ENCODE measurements at places on chromosomes 11 and 22.

GRCh38 chr11:16012125-16012751 lies 344.1 kb downstream of the SOX6 start:
- no peak for DNase-seq

DNA sequence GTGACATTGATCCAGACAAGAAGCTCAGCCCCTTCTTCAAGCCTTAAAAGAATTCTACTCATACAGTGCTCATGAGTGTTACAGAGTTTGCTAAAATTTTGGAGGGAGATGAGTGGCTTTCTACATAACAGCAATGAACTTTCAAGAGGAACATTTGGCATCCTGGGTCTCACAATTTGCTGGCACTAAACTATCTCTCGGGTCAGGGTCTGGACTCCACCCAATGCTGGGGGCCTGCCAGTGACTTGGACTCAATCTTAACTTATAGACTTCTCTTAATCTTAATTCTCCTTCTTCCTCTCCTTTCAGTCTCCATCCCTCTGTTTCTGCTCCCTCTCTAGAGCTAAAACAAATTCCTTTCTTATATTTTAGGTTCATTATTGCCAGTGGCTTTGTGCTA lies 317.9 kb downstream of the TMEM135 start:
- no peak for DNase-seq

DNA sequence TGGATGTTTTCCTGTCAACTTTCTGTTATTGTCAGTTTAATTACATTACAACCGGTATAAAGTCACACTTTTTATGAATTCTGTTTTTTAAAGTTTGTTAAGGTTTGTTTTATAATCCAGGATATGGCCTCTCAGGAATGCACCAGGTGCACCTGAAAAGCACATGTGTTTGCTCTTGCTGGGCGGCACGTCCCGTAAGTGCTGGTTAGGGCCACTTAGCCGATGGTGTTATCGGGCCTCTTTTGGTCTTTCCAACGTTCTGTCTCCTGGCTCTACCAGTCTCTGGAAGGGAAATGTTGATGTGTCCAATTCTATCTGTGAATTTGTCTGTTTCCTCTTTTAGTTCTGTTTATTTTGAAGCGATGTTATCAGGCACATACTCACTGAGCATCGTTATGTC lies 695.7 kb downstream of the BRD1 start:
- no peak for DNase-seq

GRCh38 chr11:116339306-116340098 lies 433.3 kb downstream of the BUD13 start:
- DNase-seq, result no peak

DNA sequence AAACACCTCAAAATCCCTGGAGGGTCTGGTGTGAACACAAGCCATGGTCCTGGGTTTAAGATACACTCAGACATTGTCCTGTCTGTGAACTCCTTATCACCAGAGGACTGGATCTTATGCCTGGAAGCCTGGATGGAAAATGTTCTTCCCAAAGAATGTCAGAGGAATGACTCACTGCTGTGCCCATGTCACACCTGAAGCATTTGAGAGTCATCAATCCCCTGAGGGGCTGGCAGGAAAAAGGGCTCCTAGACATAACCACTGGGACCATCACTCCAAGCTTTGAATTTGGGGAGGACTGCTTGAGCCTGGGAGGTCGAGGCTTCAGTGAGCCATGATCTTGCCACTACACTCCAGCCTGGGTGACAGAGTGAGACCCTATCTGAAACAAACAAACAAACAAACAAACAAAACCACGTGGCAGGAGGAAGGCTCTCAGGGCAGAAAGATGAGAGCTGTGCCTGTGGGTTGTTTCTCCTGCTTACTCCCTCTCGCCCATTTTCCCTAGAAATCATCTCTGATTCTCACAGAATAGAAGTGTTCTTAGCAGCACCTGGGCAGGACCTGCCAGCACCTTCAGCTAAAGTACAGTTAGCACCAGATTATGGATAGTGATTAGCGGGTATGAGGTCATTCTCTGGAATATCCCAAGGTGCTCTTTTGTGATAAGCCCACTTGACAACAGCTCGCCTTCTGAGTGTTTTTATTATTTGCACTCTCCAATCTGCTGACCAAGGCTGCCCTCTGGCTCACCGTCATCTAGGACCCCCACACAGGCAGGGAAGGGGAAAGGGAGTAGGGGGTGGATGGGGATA lies 11.9 kb upstream of the PRG2 start:
- DNase-seq, result no peak

DNA sequence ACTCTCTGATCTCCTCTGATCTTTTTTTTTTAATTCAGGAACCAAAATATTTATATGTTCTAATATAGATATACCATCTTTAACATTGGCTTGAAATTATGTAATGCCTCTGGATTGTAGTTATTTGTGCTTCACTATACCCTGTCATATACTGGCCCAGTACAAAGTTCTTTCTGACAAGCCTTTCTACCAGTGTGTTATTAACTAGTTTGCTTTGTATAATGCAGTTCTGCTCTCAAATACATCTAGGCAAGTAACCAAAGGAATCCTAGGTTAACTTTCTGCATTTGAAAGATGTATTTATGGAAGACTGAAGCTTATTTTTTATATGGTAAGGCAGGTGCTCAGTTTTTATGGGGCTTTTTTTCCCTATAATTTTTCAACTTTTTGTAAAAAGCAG lies 36.1 kb downstream of the ARHGEF12 start:
- DNase-seq, result no peak

DNA sequence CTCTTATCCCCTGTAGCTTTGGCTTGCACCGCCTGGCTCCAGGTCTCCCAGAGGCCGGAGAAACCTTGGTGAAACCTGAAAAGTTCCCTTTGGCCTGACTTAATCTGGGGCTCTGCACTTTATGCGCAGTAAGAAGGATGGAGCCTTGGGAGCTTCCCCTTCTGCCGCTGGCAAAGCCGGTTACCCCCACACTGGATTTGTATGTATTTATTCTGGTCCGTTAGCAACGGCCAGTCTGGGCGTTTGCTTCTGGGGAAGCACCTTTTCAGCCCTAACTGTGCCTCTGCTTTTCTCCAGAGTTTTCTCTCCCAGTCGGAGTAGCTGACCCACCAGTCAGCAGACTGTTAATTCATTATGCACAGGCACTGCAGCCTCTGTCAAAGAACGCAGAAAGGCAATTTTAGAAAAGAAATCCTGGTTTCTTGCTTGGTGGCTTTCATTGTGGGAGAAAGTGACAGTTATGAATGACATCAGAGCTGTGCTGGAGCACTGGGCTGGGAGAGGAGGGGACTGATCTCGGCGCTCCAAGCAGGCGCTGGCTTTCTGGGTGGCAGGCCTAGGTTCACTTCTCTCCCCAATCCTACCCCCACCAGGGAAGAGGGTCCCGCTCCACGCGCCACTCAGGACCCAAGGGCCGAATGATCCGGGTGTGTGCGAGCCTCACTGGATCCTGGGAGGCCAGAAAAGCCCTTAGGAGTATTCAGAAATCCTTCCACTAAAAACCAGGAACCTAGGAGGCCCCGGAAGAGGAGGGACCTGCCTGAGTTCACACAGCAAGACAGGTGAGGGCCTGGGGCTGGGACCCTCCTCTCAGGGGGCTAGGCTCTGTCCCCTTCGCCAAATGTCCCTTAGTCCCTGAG lies 70.2 kb downstream of the RTL6 start:
- DNase-seq, result no peak

- no peak for DNase-seq
Observed at GRCh38 chr11:115155320-115155719, 348.9 kb downstream of the CADM1 start.

- DNase-seq, result no peak
Observed at GRCh38 chr11:3368199-3368598, 10.7 kb downstream of the ZNF195 start.

DNA sequence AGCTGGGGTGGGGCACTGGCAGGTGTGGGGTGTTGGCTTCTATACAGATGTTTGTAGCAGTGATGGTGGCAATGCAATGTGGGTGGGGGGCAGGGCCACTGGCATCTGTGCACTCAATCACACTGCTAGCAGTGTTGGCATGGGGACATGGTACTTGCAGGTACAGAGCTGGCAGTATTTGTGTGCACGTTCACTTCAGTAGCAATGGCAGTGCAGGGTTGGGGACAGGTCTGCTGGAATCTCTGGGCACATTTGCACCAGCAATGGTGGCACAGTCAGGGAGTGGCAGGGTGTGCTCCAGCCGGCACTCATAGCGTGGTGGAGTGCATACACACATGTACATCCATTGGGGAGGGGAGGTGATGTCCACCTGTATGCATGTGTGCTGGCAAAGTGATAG lies 775.2 kb downstream of the CNTN5 start:
- no peak for DNase-seq

DNA sequence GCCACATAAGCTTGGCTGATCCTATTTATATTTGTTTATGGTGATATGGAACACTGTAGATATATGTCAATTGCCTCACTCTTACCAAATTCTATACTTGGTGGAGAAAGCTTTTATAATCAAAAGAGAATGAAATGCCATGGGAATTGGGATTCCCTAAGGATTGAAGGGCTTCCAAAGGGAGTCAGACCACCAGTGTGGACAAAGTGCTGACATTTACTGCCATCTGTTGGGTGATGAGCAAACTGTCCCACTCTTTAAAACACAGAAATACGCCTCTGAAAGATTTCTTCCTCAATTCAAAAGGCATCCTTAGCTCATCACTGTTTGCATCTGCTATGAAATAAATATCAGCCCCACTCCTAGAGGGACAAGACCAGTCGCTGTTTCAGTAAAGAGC lies 7.1 kb downstream of the SLC1A2 start:
- DNase-seq, result peak; percentile 33

DNA sequence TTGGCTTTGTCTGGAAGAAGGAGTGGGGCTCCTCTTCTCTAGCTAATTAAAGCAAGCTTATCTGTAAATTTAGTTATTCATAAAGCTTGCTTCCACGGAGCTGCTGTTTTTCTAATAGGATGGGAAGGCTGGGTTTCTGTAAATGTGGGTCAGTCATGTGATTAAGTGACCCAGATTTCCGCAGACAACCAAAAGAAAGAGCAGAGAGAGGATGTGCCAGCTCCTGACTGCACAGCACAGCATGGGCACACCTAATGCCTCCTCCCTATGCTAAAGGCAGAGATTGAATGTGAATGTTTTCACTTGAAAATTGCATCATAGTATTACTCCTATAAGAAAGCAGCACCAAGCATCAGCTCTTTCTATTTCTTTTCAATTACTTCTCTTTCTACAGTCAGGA lies 160.2 kb downstream of the FAT3 start:
- DNase-seq, result no peak

GRCh38 chr11:61041755-61042518 lies 60.4 kb upstream of the CD5 start:
- peak; percentile 32 for DNase-seq

GRCh38 chr11:124075841-124076651 lies 34.9 kb upstream of the OR10G7 start:
- DNase-seq, result no peak

DNA sequence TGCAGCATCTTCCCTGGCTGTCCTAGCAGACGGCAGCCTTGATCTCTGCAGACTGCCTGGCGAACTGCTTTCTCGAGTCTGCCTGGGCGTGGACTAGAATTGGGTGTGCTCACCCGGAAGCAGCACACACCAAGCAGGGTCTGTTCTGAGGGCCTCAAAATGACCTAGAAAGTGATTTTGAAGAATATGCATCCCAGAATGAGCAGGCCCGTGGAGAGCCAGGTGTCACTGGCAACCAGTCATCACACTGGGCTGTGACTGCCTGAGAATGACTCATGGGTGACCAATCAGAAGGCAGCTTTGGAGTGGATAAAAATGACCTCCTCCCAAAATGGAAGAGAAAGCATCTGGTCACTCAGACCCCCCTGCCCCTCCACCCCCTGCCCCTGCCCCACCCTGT lies 114.9 kb upstream of the NECTIN1 start:
- no peak for DNase-seq

GRCh38 chr22:20204311-20204710 lies 53.5 kb upstream of the CCDC188 start:
- DNase-seq, result no peak

DNA sequence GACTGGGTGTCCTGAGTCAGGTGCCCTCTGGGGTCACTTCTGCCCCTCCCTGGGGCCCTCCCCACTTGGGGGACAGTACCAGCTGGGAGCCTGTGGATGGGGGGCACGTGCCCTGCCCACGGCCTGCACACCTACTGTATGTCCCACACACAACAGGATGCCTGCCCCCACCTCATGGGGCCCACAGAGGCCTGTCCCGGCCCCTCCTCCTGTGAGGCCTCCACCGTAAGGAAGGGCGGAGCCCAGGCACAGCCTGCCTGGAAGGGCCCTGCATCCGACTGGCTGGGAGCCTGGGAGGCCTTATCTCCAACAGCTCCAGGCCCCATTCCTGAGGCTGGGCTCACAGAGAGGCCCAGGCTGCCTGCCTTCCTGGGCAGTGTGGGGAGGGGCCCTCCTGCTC lies 47.8 kb downstream of the BRSK2 start:
- DNase-seq, result peak; percentile 86

DNA sequence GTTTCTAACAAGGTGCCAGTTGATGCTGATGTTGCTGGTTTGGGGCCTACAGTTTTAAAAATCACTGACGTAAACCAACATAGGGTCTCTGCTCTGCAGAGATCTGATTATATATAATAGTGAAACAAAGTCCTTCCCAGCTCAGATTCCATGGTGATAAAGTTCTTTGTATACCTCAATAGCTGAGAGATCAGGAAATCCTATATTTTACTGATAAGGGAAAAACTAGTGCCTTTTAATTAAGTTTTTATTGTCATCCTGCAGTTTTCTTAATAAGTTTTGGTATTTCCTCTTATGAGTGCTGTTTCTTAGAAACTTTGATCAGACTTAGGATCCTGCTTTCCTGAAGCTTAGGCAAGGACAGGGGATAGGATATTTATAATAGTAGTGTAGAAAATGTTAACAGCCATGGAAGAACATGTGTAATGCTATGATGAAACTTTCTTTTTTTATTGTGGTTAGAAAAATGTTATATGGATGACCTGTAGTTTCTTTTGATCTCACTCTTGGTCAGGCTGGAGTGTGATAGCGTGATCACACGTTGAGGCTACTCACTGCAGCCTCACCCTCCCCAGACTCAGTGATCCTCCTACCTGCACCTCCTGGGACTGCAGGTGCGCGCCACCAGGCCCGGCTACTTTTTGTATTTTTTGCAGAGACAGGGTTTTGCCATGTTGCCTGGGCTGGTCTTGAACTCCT lies 14.1 kb downstream of the CAPRIN1 start:
- DNase-seq, result no peak

DNA sequence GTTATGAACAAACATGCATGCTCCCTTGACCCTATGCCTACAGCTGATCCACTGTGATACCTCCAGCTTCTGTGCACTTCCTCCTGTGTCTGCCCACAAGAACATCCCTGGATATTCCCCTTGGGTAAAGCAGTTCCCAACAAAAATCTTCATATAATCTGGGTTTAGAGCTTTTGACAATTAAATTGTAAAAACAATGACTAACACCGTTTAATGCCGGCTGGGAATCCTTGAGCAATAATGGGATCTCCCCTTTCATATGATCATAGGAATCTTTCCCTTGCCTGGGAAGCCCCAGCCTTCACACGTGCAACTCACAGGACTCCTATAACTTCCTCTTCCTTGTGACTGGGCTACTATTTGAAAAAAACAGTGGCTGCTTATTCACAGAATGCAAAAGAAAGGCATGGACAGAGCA lies 6.3 kb upstream of the ZC3H12C start:
- peak; percentile 92 for DNase-seq

- DNase-seq, result no peak
Observed at GRCh38 chr11:65968600-65969482, 7.3 kb downstream of the SART1 start.

Data from fibroblast of pulmonary artery (primary cell).